Mucosa of descending colon (tissue), 3 donors: ENCODE measurements at places on chromosomes 5 and 9.

DNA sequence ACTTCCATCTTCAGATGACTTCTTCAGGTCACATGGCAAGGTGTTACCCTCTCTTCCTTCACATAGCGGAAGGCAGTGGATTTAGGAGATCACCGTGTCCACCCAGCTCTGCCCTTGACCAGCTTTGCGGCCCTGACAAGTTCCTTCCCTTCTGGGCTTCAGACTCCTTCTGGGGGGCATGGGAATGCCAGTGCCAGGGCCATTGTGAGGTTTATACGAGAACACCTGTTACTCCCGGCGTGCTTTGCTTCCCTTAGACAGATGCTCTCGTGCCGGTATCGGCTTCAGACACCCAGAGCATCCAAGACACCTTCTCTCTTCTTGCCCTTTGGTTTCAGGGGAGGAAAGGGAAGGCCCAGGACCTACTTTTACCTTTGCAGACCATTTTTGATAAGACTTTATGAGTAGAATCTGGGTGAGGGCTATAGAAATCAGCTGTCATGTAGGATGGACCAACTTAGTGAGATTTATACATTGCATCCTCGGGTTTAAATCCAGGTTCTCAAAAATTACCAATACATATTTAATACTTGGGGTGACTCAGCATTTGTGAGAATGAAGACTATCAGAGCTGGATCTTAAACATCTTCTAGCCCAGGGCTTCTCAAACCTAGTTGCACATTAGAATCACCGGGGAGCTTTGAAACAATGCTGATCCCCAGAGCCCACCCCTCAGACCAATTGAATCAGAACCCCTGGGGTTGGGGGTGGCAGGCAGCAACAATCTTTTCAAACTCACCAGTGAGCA, 138.2 kb downstream of the MVB12B start:
- no peak for DNase-seq

DNA sequence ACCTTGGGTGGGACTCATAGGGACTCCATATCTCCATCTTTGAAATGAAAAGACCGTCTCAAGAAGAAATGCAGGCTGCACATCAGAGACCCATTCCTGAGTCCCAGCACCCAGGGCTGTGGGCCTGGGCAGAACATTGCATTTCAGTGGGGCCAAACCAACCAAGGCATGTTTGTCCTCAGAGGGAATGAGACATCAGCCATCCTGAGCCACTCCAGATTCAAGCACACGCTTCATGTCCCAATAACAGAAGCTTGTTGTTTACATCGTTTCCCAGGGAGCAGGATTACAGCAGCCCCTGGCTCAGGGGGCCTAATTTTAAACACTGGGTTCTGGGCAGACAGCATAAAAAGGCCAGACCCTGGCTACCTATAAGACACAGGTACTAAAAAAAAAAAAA, 24.3 kb downstream of the DUSP1 start:
- DNase-seq: no peak

DNA sequence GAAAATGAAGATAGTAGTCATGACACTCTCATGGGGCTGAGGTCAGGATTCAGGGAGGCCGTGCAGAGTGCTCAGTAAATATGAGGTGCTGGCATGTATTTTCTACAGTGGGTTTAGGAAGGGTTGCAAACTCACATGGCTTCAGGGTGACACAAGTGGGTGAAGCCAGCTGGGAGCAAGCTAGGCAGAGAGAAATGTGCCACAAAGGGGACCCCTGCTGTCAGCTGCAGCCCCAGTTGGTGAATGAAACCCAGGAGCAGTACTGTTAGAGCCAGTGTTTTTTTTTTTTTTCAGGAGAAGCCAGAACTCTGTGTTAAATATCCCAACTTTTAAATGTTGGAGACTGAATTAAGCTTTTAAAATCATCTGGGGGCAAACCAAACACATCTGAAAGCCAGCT, 75.3 kb downstream of the INSYN2B start:
- DNase-seq: no peak

DNA sequence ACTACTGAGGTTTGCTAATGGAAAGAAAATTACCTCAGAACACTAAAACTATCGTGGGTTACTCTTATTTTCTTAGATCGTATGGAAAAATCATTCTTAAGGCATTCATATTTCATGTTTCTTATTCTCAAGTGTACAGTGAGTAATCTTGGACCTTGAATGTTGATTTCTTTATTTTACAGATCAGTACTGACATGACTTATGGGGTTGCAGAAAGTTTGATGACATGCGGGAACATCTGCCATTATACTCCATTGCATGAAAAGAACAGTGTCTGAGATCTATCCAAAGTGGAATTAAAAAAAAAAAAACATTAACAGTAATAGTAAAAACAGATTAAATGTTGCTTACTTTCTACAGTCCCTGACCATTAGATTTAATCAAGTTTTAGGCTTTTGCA, 1290.2 kb upstream of the WWC1 start:
- no peak for DNase-seq
